ENCODE measurements at places on chromosomes 3 and 15.

DNA sequence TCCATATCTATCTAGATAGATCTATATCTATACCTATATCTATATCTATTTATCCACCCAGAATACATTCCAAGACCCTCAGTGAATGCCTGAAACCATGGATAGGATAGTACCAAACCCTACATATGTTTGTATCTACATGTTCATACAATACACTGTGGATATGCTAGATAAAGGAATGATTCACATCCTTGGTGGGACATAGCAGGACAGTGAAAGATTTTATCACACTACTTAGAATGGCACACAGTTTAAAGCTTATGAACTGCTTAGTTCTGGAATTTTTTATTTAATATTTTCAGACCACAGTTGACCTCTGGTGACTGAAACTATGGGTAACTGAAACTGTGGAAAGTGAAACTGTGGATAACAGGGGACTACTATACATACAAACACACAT lies 198.8 kb upstream of the TTC14 start:
- DNase-seq, result no peak

DNA sequence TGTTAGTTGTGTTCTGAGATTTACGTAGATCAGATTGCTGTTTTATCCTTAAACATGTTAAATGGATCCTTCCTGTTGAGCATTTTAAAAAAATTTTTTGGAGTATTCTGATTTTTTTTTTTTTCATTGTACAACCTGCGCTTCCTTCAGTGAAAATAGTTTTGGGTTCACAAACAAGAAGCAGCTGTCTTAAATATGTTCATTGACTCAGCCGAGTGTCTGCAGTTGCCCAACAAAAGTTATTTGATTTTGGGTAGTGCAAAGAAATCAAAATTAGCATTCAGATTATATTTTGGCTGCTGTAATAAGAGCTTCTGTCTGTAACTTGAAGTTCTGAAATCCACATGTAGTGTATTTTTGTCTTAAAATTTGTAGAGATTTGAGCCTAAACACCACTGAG lies 148.2 kb downstream of the BBX start:
- no peak for DNase-seq

DNA sequence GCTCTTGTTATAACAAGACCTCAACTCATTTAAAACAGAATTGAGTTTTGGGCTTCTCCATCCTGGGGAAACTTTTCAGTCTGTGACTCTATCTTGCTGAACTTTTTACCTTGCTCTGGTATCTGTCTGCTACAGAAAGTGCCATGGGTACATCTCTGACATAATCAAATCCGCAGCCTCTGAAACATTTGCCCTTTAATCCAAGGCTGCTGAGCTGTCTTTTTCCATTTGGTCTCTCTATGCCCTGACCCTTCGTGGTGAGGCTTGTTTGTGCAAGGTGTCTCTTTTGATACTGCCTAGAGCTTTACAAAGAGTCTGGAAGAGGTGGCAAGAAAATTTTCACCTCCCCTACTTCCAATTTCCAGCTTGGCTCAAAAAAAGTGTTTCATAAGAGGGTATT lies 11.3 kb downstream of the TMEM108 start:
- no peak for DNase-seq

GRCh38 chr15:38351466-38351865 lies 98.8 kb downstream of the SPRED1 start:
- no peak for DNase-seq

DNA sequence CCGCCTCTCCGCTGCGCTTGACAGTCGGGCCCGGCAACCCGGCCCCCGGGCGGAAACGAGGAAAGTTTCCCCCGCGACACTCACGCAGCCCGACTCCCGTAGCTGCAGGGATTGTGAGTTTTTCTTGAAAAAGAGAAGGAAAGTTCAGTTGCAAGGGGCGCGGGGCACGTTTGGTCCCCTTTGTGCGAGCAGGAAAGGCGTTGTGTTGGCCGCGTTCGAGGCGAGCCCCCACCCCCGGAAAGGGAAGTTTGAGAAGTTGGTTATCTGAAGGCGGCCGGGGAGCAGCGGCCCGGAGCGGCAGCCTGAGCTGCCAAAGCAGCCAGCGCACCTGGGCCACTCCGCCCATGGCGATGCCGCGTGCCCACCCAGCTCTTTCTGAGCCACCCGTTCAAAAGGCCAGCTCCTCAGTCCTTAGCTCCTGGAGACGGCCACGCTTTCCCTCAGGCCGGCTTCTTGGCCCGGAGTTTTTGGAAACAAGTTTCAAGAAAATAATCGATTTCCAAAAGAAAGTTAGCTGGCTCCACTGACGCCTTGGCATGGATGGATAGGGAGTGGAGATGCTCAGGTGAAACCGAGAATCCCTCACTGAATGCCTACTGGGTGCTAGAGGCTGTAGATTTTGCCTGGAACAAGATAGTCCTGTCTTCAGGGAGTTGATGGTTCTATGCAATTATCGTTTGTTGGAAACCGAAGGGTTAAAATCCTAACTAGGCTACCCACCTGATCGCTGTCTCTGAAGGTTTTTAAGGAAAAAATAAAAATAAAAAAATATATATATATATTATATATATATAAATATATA lies 832 bp downstream of the TGFBR2 start:
- DNase-seq, result peak; percentile 48

GRCh38 chr15:20367093-20367492 lies 174.5 kb downstream of the GOLGA6L6 start:
- DNase-seq, result no peak

GRCh38 chr3:43048470-43048869 lies 57.4 kb downstream of the POMGNT2 start:
- DNase-seq, result no peak

DNA sequence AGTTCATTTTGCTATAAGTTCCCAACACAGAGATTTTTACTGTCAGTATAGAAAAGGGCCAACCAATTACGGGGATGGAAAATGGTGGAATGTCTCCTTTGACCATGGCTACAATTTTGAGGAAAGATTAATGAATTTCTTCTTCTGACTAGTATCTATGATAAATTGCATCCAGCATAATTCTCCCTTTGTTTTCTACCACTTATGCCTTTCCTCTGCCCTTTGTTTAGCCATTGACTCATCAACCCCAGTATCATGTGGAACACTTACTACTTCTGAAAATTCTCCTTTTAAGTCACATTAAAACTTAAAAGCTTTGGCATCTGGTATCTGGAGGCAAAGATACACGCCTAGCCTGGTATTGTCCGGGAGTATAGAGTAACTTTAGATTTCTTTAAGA lies 92.9 kb upstream of the CADPS start:
- DNase-seq, result no peak

DNA sequence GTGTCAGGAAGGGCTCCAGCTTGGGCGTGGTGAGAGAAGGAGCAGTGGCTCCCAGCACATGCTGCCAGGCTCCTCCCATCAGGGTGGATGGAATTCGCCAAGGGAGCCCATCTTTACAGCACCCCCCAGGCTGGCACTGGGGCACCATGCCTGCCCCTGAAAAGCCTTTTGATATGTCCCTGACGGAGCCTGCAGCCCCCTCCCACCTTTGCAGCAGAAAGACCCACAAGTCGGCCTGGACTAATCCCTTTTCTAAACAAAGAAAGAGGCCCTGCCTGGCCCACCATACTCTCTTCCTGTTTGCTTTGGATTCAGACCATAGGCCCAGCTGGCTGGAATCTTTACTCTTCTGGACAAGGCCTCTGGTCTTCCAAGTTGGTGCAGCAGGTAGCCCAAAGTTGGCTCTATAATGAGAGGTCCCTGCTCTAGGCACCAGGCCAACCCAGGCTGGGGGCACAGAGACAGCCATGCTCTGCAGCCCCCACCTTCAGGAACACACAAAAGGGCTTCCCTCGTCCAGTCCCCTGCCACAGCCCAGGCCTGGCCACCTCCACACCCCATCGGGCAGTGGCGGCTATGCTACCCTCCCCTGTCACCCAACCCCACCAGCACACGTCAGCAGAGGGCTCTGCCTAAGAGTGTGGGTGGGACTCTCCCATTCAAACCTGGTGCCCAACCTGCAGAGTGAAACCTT lies 5.4 kb downstream of the ANPEP start:
- no peak for DNase-seq

DNA sequence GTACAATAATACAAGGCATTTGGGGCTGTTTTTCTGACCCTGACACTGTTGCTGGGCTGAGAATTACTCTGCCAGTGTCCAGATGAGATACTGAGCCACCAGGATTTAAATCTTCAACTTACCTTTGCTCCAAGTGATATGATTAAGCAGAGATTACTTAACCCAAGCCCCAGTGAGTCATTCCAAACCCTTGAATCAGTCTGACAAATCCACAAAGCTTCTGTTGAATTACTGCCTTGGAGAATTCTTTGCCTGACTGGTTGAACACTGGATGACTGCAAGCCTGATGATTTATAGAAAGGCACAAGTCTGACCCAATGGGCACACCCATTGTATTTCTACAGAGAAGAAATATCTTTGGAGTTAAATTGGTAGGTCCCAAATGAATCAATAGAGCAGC lies 88.2 kb upstream of the TSC22D2 start:
- no peak for DNase-seq

- DNase-seq, result no peak
Observed at GRCh38 chr15:74024687-74025086, 30.2 kb downstream of the PML start.

DNA sequence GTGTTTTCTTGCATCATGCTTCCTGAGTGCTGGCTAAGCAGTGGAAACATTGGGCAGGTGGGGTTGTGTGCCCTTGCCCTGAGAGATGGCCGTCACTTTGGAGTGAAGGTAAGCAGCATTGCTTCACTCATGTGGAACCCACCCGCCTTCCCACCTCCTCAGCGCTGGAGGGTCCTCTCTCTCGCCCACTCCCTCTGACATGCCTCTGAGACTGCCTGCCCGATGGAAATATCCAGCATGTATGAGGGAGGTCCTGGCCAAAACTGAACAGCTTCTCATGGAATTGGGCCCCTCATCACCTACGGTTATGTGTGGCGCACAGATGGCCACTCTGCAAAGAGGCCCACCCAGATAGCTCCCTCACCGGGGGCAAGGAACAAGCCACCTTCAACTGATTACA lies 48.6 kb downstream of the SMAD3 start:
- no peak for DNase-seq

DNA sequence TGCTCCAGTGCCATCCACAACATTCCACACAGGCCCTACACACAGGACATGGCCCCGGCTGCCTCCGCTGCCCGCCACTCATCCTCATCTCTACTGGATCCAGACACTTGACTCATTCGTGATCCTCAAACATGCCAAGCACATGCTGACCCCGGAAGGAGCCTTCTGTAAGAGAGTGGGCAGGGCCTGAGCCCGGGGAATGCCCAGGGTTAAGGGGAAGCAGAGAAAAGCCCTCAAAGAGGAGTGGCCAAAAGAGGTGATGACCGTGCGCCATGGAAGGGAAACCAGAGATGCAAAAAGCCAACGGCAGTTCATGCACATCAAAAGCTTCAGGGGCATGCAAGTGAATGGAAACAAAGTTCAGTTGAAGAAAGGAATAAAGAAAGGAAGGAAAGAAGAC lies 46.1 kb downstream of the RFTN1 start:
- DNase-seq, result peak; percentile 22

GRCh38 chr15:33160581-33161165 lies 33.8 kb downstream of the FMN1 start:
- no peak for DNase-seq

GRCh38 chr3:154071146-154071545 lies 50.0 kb upstream of the ARHGEF26 start:
- no peak for DNase-seq

DNA sequence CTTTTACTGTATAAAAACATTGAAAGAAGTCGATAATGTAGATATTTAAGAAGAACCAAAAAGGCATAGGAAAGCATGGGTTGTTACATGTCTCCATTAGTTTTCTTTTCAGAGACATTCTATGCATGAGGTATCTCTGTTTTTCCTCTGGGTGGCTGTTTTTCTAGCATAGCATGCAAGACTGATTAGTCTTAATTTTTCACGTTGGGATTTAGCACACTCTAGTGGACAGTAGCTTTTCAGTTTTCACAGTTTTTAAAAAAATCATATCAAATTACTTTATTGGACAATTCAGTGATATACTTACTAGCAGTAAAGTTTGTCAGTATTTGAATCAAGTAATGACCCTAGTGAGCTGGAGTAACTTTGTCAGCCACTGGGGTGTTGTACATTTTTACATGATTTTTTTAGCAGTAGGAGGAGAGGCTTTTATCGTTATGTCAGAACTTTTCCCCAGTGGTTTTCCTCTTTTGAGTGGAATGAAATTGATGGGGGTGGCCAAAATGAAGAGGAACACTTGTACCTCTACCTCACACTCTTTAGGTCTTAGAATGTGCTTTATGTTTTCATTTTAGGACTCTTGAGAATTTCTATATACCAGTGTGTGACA lies 57.2 kb downstream of the SEC22A start:
- no peak for DNase-seq

DNA sequence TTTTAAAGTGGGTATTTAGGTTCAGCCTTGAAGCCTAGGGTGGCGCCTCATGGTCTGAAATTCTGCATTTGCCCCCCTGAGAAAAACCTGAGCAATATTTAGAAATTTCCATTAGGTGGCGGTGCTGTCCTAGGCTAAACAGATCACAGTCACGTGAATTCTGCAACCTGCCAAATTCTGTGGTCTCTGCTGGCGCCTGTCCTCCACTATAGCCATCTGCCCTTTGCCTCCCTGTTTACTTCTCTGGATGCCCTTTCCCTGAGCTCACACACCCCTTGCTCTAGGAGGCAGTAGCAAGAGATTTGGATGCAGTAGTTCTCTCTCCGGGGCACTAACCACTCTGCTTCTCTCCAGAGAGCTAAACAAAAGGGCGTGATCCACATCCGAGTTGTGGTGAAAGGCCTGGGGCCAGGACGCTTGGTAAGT lies 9.1 kb downstream of the MRPS11 start:
- no peak for DNase-seq

GRCh38 chr15:61327019-61327631 lies 98.0 kb upstream of the RORA start:
- DNase-seq, result no peak

- no peak for DNase-seq
Observed at GRCh38 chr3:50296721-50297383, 2.4 kb downstream of the HYAL3 start.

DNA sequence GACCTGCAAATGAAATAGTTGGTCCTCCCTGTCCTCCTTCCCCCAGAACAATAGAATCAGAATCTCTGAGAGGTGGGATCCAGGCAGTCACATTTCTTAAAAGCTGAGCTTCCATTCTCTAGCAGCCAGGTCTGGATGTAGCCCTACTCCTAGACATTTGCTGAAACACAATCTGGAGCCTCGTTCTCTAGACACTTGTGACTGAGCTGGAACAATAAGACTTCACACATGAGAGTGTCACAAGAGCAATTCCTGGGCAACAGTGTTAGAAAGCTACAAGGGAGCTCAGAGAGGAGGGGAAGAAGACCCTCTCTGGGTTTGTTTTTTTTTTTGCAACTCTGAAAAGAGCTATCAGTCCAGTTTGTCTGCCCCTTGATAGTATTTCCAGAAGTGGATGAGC lies 14.5 kb downstream of the CORO2B start:
- DNase-seq, result no peak

GRCh38 chr3:1037631-1038030 lies 55.2 kb upstream of the CNTN6 start:
- DNase-seq, result no peak

GRCh38 chr3:179772297-179772696 lies 119.5 kb downstream of the USP13 start:
- DNase-seq, result no peak

GRCh38 chr15:83999396-84000135 lies 236.0 kb upstream of the GOLGA6L4 start:
- DNase-seq, result no peak

- no peak for DNase-seq
Observed at GRCh38 chr3:18282507-18282906, 142.6 kb downstream of the SATB1 start.

- DNase-seq, result no peak
Observed at GRCh38 chr15:69892351-69892750, 205.4 kb downstream of the TLE3 start.

- no peak for DNase-seq
Observed at GRCh38 chr3:42745776-42746454, 27.1 kb downstream of the CCDC13 start.

- DNase-seq, result no peak
Observed at GRCh38 chr3:189622629-189623028, 8.6 kb upstream of the TP63 start.

Data from T-helper 17 cell (primary cell).